ENCODE measurements at places on chromosomes 6 and 20.

DNA sequence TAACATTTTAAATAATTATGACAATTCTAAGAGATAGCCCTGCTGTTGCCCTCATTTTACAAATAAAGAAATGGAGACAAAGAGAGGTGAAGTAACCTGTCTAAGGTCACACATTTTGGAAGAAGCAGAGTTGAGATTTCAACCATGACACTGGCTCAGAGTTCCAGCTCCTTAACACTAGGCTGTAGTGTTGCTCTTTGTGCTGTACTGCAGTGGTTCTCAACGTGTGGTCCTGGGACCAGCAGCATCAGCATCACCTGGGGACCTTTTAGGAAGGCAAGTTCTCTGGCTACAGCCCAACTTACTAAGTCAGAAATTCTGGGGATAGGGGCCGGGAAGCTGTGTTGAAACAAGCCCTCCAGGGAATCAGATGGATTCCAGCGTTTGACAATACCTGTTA, 62.4 kb upstream of the FERMT1 start:
- DNase-seq, result no peak

DNA sequence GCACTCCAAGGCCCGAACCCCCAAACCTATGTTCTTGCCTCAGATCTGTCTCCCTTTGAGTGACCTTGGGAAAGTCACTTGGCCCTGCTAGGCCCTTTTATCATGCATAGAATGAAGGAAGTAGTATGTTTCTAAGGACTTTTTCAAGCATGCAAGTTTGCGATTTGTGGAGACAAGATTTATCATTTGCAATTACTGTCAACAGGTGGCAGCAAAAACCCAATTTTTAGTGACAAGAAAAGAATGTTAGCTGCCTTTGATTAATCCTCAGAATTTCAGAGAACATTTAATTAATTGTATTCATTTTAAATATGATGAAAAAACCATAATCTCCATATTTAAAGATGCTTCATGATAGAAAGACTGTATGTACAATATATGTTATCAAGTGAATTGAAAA, 28.3 kb upstream of the PREP start:
- no peak for DNase-seq

- DNase-seq, result no peak
These were observed 5.3 kb upstream of the CNKSR3 start for GRCh38 chr6:154515826-154516225.

DNA sequence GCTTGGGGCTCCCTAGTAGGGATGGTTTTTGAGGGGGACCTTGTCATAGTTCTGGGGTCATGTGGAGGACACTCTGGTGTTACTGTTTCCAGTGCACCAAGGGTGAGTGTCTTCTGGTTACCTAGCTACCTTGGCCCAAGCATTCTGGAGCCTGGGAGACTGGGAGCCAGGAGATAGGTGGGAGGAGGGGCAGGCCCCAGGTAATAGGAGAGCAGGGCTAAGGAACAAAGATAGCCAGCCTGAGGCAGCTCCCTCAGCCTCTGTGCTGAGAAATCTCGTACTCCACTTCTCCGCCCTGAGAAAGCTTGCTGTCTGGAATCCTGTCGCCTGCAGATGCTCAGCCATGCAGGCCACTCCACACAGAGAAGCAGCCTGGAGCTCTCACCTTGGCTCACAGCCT, 8.3 kb upstream of the ENTPD6 start:
- DNase-seq, result no peak

DNA sequence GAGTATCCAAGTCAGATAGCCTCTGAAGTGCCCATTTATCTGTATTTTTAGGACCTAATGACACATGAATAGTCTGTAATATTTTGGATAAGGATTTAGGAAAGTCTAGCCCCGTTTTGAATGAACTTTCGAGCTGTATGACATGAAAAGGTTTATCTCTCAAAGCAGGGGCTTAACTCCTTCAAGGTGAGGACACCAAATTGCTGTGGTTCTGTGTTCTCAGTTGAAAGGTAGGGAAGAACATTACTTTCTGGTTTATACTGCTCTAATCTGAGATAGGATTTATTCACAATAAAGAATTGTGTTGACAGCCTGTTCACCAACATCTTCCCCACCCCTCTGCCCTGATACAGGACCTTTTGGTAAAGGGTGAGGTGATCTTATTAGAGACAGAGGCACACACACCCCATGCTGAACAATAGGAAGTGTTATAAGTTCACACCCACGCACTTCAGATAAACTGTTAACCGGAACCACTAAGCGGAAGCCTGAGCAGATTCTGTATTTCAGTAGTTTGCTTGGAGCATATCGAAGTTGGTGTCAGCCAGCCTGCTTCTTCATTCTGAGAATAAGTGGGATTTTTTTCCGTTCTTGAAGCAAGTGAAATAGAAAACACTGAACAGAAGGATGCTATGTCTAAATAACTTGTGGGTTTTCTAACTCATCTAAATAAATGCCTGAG, 223.3 kb downstream of the TMEM242 start:
- no peak for DNase-seq

- DNase-seq, result no peak
These were observed 5.2 kb downstream of the TFAP2C start for GRCh38 chr20:56634307-56634706.

DNA sequence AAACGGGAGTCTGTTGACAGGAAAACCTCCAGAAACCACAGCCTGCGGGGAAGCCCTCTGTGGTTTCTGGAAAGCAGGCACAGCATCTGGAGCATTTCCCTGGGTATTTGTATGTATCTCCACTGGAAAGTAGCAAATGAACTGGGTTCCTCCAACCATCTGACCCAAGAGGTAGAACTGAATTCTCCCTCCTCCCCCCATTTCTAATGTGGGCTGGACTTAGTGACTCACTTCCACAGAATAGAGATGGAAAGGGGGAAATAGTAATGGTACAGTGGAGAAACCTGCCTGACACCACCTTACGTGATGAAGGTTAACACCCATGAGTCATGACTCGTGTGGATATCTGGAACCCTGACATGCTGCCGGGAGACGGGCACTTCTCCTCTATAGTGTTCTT, 51.9 kb upstream of the XRN2 start:
- no peak for DNase-seq

- peak; percentile 67 for DNase-seq
These were observed 4.6 kb upstream of the RAE1 start for GRCh38 chr20:57346477-57346876.

- no peak for DNase-seq
These were observed 70.6 kb upstream of the L3MBTL3 start for GRCh38 chr6:129947797-129948196.

GRCh38 chr6:87661503-87661902, 40.5 kb downstream of the AKIRIN2 start:
- DNase-seq, result no peak

DNA sequence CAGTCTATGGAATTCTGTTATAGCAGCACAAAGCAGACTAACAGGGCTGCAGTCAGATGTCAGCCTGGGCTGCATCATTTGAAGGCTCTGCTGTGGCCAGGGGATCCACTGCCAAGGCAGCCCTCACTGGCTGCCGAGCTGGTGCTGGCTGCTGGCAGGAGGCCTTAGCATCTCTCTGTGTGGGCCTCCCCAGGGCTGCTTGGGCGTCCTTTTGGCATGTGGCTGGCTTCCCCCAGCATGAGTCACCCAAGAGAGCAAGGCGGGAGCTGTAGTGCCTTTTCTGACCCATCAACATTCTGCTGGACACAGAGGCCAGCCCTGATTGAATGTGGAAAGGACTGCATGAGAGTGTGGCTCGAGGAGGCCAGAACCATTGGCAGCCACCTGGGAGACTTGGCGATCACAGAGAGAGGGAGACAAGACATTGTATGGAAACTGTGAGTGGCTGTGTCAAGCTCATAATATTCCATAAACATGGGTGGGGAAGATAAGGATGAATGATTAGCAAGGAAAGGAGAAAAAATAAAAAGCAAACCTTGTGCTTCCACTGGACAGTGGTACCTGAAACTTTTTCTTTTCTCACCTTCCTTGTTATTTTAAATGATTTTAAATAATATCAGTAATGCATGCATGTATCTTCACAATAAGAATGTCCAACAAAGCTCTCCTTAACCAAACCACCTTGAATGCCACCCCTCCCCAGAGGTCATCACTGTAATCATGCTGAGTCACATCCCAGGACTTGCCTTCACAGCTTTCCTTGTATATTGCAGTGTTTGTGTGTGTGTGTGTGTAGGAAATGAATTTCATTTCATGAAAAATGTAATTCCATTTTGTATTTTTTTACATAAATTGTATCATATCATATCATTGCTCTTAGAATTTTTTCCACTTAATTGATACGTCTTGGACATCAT, 55.0 kb upstream of the VSX1 start:
- DNase-seq, result no peak

DNA sequence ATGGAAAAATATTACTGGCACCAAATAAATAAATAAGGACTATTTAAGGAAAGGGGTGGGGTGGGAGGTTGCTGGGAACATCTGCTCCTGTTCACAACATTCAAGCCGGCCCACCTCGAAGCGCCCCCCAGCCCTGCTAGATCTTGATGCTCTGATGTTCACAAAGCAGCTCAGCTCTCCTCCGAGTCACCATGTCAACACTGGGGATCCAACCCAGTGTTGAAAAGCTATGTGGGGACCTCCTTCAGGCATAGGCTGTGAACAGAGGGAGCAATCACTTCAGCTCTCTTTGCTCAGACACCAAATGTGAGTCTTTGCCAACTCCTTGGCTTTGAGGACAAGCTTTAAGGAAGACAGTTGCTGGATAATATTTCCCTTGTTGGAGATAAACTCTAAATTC, 176.8 kb upstream of the NT5E start:
- no peak for DNase-seq

DNA sequence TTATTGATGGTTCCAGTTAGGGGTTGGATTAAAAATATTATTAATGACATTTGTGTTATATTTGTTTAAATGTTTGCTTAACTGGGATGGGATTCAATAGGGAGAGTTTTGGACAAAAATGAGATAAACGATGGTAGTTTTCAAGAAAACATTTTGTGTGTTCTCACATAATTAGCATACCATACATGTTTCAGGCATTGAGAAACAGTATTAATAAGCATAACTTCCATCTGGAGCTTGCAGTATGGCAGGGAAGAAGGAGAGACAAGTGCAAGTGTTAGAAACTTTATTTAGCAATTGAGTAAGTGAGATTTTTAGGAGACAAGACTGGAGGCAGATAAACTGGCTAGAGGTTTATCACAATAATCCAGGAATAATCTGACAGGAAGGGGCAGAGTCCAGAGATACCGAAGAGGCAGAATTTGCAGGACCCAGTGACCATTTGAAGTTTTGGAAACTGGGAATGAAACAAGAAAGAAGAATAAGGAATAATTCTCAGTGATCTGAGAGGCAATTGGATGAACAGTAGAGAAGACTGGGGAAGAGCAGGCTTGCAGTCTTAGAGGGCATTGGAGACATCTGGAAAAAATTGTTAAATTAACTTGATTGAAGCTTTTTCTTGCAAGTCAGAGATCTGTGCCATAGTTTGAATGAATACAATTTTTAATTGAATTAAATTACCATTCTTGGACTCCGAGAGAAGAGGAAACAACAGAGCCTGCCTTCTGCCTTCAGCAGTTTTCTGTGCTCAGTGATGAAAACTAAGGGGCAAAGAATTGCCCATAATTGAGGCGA, 73.0 kb upstream of the PTCHD4 start:
- no peak for DNase-seq

GRCh38 chr20:11929947-11930346, 12.3 kb downstream of the BTBD3 start:
- DNase-seq, result no peak

- no peak for DNase-seq
These were observed 156.2 kb downstream of the QKI start for GRCh38 chr6:163570579-163571231.

- no peak for DNase-seq
These were observed 35.8 kb upstream of the IGF2R start for GRCh38 chr6:159933077-159933476.

DNA sequence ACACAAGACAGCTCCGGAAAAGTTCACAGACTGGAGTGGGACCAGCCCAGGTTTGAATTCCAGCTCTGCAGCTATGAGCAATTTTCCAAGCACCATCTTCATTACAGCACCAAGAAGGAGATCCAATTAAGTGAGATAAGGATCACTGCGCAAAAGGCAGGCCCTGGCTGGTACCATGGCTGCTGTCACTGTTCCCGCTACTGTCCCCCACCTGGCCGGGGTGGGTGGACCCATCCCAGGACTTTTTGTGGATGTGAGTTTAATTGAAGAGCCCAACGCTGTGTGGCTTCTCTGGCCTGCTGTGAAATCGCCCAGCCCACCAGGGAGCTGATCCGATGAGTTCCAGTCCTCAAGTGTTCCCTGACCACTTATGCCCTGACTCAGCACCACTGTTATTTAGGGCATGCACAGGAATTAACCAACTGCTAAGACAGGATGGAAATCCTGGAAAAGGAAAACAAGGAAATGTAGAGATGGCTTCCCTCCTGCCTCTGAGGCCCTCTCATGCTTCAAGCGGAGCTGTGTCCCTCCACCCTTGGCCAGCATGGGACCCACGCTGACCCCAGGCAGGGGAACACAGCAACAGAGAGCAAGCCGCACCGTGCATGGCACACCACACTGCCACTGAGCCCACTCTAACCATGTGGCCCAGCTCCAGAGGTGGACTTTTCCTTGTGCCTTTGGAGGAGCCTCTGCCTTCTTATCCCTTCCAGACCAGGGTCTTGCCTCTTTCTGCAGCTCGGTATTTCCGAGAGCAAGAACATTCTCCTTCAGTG, 150.0 kb upstream of the CST7 start:
- no peak for DNase-seq

- no peak for DNase-seq
These were observed 2.6 kb upstream of the ANKRD6 start for GRCh38 chr6:89430201-89430962.

DNA sequence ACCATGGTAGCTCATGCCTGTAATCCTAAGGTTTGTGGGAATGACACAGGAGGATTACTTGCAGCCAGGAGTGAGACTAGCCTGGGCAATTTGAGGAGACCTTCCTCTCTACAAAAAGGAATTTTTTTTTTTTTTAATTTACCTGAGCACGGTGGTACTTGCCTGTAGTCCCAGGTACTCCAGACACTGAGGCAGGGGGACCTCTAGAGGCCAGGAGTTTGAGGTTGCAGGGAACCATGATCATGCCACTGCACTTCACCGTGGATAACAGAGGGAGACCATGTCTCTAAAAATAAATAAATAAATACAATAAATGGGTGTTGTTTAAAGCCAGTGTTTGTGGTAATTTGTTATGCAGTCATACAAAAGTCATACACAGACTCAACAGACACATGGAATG, 2.4 kb upstream of the HLA-F start:
- no peak for DNase-seq

DNA sequence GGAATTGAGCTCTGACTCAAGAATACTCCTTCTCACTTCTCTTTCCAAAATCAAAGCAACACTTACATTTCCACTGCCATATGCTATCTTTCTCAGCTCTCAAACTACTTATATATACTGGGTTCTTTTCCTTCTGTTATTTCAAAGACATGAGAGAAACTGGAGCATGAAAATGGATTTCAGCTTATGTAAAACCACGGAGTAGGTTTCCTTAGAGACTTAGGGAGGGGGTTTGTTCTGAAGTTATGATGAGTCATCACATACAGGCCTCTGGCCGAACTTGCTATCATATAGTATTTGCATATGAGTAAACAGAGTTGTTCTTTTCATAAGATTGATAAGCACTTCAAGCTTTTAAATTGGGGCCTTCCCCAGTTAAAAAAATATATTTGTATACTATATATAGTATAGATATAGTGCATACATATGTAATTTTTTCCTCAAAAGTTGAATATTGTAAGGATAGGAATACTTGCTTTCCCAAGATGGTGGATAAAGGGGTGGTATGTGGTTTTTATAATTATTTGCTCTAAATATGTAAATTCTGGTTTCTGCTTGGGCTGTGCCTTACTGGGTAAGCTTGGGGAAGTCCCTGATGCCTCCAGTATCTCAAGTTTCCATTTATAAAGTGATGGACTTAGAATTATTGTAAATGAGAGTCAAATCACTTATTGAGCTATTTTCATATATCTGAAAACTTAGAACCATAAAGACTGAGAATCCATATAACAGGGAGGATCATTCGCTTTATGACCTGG, 273.9 kb downstream of the RFPL4B start:
- DNase-seq, result no peak

Measured in stimulated activated CD8-positive, alpha-beta memory T cell treated with anti-CD3 and anti-CD28 coated beads, Interleukin-2, amount 100 ng/mL, for 48 hours (primary cell).